HFF-Myc (cell line): ENCODE measurements at places on chromosomes 5 and 9.
A peak's percentile ranks its signal among the peaks of the same experiment; 100 is the strongest.

DNA sequence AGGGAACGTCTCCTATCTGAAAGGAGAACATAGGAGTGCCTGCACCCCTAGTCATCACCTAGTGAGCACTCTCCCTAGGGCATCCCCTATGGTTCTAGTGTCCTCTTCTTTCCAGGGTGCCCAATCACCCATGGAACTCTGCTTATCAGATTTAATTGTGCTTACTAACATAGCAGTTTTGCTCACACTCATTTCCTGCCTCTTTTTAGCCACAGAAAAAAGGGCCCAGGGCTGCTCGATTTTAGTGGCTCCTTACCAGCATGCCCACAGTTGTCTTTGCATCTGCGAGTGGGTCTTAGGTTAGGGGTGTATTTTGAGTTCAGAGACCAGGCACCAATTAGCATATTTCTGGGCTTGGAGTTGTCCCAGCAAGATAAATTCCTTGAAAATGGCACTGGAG is 1110.2 kb downstream of the TAF11L14 start:
- no peak for DNase-seq

- no peak for DNase-seq
Observed at GRCh38 chr9:3664044-3664443, 138.2 kb upstream of the RFX3 start.

DNA sequence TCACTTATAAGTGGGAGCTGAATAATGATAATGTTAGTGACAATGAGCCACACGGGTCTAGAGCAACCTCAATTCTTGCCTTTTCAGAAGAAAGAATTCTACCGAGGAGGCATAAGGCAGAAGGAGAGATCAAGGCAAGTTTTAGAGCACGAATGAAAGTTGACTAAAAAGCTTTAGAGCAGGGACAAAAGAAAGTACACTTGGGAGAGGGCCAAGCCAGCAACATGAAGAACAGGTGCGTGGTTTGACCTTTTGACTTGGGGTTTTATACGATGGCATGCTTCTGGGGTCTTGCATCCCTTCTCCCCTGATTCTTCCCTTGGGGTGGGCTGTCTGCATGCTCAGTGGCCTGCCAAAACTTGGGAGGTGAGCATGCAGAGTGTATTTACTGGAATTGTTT is 12.5 kb upstream of the OXCT1 start:
- no peak for DNase-seq

DNA sequence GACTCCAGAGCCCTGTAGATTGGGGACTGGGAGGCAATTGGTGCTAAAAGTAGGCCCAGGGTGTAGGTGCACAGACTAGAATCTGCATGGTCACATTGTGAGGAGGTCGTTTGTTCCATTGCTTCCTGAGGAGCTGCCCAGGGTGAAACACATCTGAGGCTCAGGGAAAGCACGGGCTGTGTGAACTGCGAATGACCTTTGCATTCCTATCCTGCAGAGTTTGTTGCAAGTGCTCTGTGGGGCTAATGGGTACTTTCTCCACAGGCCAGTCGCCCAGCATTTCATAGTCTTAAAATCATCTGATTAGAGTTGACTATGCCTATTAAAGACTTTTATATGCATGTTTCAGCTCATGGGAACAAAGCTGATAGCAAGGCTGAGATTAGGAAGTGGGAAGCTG is 14.4 kb upstream of the SLC46A2 start:
- no peak for DNase-seq

DNA sequence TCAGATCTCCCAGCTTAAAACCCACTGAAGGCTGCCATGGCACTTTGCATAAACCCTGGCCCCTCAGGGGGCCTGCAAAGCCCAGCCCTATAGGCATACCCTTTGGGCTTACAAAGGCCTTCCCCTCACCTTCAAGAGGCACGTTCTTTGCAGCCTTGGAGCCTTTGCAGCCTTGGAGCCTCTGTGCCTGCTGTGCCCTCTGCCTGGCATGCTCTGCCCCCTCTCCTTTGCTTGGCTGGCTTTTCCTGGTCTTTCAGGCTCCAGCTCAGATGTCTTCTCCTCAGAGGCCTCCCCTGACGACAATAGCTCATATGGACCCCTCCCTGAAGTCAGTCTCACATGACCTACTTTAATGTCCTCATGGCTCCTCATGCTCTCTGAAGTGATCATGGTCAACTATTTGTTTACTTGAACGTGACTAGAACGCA is 60.3 kb downstream of the CXXC5 start:
- DNase-seq, result no peak

DNA sequence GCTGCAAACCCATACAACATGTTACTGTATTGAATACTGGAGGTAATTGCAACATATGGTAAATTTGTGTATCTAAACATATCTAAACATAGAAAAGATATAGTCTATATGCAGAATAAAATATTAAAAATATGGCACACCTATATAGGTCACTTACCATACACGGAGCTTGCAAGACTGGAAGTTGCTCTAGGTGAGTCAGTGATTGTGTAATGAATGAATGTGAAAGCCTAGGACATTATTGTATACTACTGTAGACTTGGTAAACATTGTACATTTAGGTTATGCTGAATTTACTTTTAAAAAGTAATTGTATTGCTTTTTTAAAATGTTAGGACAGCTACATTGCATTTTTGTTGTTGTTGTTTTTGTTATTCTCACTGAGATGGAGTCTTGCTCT is 968.8 kb downstream of the TLE1 start:
- DNase-seq, result no peak

GRCh38 chr9:73541923-73542322 is 390.3 kb downstream of the ANXA1 start:
- DNase-seq, result no peak

DNA sequence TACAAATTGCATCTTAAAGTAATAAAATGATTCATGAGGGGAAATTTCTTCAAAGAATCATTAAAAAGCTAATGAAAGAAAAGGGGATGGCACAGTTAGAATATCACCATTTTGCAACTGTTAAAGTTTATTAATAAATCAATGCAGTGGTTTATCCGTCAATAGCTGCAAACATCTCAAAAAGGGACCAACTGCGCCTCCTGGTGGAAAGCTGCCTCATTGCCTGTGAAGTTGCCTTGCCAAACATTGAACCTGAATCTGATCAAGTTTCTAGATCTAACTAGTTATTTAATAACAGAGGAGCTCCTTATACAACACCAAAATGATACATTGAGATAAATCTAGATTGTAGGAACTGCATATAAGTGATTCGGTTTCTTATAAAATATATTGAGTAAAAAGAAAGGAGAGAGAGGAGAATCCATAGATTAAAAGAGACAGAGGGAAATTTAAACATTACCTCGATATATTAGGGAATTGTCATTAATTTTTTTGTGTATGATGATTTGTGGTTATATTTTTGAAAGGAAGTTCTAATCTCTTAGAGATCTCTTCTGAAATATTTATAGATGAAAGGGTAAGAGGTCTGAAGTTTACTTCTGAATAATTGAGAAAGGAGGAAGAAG is 6.9 kb upstream of the NDUFB6 start:
- peak; percentile 24 for DNase-seq

DNA sequence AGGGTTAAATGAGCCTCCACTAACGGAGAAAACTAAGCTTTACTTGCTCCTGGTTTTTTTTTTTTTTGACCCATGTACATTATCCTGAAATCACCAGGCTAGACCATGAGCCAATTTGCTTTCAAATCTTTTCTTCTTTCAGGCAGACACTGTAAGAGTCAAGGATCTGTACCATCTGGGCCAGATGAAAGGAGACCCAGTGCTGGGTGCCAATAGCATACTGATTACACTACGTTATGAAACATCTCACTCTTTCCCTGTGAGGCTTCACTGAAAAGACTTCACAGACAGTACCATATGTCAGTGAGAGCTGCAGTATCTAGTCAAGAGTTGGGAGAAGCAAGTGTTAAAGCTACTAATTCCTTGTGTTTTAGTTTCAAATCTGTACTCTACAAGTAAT is 161.2 kb upstream of the PTPRD start:
- DNase-seq, result no peak

DNA sequence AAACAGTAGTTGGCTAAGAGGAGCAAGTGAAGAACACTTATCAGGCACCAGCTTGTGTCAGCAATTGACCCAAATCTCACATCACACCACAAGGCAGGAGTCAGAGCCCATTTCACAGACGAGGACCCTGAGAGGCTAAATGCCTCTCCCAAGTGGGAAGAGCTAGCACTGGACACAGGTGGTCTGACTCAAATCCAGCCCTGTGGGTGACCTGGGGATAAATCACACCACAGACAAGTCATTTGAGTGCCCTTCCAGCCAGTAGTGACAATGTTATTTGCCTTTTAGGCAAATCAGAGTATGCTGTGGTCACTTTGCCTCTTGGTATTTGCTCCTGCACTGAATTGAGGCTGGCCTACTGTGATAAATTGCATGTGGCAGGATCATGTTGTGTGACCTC is 138.7 kb downstream of the SYK start:
- DNase-seq, result no peak

GRCh38 chr5:157130925-157131324 is 11.7 kb downstream of the MED7 start:
- no peak for DNase-seq

GRCh38 chr5:175712313-175712680 is 54.4 kb downstream of the HRH2 start:
- no peak for DNase-seq

DNA sequence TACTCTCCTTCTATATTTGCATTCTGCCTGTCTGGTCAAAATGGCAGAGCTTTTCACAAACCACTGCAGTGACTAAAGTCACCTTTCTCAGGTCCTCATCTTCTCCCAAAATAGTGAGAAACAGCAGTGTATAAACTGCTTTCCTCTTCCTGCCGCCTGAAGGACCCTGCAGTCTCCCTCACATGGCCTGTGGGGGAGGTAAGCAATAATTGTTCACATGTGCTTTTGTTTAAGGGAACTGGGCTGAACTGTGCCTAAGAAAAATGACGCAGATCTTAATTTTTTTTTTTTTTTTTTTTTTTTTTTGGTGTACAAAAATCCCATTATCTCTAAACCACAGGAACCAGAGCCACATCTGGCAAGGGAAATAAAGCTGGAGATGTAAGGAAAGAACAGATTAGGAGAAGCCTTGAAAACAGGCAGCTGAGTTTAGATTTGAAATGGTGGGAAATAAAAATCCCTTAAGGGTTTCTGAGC is 131.7 kb upstream of the VLDLR start:
- DNase-seq, result peak; percentile 83
